ENCODE measurements at places on chromosomes 4 and X. TPM values are rescaled to one million over a fixed set of nuclear protein-coding genes. Genes with fewer than 3 reads are reported as not detected.

NXF2 gene
- not detected for total RNA-seq

AREG gene
- not detected for total RNA-seq

NEXMIF gene
- 0.09 TPM for total RNA-seq

GPRASP3 gene
- total RNA-seq = 5.0 TPM

GPR82 gene
- total RNA-seq = not detected

EPHA5 gene
- total RNA-seq = 19.0 TPM

FAT1 gene
- 132 TPM for total RNA-seq

PPARGC1A gene
- total RNA-seq = 0.43 TPM

TMPRSS11D gene
- not detected for total RNA-seq

ZAR1 gene
- total RNA-seq = not detected

NDP gene
- 0.28 TPM for total RNA-seq

SPOCK3 gene
- total RNA-seq = 0.43 TPM

ADH1B gene
- 81.4 TPM for total RNA-seq

PCYT1B gene
- total RNA-seq = 0.46 TPM

SUPT20HL1 gene
- 0.14 TPM for total RNA-seq

ZNF630 gene
- 2.1 TPM for total RNA-seq

SLC10A4 gene
- total RNA-seq = not detected

TCEAL7 gene
- 37.3 TPM for total RNA-seq

SULT1E1 gene
- total RNA-seq = 0.09 TPM
